ENCODE measurements at places on chromosomes 11 and 22.

- DNase-seq, result no peak
These were observed 6.3 kb upstream of the SH3BP1 start for GRCh38 chr22:37633089-37633624.

DNA sequence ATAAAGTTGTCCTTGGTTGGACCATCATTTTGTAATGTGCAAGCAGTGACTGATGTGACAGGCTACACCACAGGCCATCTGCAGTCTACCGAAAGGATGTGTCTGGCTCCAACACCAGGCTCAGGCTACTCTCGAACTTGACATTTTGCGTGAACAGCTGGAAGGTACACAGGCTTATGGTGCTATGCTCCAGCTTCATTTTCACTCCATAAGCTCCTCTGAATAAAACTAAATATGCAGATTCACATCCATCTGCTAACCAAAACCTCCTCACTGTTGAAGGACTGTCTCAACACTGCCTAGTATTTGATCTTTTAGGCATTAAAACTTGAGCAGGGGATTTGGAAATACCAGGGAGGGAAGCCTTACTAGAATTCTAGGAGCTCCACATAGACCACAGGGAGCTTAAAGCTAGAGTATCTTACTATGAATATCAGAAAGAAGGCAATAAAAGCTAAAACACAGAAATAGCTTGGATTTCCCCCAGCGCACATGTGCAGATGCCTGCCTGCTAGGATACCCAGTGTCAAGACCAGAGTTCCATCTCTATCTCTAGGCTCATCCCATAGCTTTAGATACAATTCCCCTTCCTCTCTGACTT is 383.9 kb upstream of the FAT3 start:
- DNase-seq, result no peak

- no peak for DNase-seq
These were observed 90.0 kb upstream of the ALX4 start for GRCh38 chr11:44399968-44400367.

- no peak for DNase-seq
These were observed 2370.9 kb upstream of the RAG2 start for GRCh38 chr11:38968951-38969350.

GRCh38 chr22:46139895-46140350 is 10.4 kb upstream of the PPARA start:
- DNase-seq, result no peak

- no peak for DNase-seq
These were observed 22.7 kb upstream of the P2RY2 start for GRCh38 chr11:73195191-73196007.

- peak; percentile 66 for DNase-seq
These were observed 712 bp upstream of the SLC2A11 start for GRCh38 chr22:23856721-23857605.

- DNase-seq, result no peak
These were observed 75.9 kb downstream of the NECTIN1 start for GRCh38 chr11:119652907-119653659.

- no peak for DNase-seq
These were observed 36.9 kb downstream of the UBASH3B start for GRCh38 chr11:122692444-122692843.

- DNase-seq, result no peak
These were observed 252.8 kb downstream of the JRKL start for GRCh38 chr11:96642583-96642982.

DNA sequence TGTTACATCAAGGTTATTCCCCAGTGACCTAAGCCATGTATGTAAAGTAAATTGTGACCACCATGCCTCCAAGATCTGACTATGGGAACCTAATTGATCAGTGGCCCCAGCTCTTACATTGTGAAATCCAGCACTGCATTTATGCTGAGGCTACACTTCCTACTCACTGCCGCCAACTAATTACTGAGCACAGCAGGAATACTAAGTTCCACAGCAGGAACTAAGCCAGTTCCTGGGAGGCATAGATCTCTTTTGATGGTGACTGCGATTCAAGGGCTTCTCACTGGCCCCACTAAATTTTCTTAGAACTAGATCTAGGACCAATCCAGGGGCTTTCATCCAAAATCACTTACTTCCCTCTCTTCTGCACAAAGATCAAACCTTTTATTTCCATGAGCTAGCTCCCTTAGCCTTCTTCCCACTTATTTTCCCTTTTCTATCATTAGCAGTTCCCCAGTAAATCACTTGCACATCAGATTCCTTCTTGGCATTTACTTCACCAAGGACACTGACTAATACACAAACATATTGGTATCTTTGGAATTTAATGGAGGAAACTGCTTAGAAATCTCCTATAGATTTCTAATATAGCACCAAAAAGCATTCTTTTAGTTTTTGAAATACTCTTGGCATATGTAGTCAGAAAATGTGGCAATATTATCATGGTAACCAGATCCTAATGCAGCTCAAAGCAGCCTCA is 46.0 kb downstream of the CNTN5 start:
- no peak for DNase-seq

DNA sequence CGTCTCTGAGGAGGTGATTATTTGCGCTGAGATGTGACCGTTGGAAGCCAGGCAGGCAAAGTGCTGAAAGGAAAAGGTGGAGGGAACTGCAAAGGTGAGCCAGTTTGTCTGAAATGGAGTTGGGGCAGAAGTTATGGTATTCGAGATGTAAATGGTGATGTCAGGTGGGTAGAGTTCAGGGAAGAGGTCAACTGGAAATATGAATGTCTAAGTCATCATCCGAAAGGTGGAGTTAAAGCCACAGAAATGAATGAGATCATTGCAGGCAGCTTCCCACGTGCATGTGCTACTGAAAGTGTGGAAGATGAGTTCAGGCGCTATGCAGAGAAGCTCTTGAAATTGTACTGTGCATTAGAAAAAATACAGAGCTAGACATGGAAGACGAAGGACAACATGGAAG is 2.2 kb upstream of the BPIFC start:
- DNase-seq, result no peak

DNA sequence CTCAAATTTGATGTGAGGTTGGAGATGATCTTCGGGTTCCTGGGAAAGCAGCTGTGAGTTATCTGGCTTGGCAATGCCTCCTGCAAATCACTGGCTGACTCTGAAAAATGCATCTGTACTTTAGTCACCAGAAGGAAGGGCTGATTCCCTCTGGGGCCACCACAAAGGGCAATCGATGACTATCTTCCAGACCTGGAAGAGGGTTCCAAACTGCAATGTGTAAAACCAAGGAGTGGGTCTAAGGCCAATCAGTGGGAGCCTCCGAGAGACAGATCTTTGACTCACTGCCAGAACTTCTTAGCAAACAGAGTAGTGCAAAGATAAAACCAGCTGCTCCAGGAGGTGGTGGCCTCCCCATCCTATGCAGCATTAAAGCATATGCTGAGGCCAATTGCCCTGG is 29.1 kb upstream of the PAK1 start:
- DNase-seq, result peak; percentile 41

DNA sequence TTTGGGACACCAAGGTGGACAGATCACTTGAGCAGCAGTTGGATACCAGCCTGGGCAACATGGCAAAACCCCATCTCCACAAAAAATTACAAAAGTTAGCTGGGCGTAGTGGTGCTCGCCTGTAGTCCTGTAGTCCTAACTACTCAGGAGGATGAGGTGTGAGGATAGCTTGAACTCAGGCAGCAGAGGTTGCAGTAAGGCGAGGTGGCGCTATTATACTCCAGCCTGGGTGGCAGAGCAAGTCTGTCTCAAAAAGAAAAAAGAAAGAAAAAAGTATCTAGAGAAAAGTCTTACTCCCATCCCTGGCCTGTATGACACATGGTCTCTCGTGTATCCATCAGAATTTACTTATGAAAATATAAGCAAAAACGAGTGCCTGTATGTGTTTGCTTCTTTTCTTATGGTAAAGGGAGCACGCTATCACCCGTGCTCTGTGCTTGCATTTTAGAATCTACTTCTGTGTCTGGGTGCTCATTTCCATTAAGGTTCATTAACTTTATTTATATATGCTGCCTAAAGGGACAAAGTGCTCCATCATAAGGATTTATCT is 15.4 kb upstream of the CPT1A start:
- no peak for DNase-seq

DNA sequence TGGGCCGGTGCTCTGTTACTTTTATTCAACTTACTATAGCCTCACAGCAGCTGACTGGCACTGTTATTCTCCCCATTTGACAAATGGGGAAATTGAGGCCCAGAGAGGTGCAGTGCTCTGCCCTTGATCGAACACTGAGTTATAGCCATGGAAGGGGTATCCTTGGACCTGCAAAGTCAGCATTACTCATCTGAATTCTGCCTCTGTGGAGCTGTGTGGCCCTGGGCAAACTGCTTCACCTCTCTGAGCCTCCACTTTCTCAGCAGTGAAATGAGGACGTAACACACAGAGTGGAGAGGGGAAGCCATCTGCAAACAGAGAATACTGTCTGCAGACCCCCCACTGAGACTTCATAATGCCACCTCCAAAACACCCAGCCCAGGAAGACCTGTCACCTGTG is 25.3 kb downstream of the TPST2 start:
- no peak for DNase-seq

DNA sequence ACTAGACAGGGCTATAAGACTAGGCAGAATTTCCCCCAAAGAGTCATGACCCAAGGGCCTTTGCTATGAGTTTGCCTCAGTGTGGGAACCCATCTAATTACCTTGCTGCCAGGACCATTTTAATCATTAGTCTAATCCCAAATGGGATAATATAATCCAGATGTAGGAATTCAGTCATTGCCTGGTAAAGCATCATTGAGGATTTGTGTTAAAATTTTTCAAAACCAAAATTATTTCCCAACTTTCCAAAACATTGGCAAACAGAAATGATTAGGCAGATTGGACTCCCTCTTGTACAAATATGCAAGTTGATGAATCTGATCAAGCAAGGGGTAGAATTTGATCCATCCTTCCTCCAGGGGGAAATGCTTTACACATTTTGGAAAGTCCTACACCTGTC is 16.2 kb upstream of the MMP13 start:
- no peak for DNase-seq

DNA sequence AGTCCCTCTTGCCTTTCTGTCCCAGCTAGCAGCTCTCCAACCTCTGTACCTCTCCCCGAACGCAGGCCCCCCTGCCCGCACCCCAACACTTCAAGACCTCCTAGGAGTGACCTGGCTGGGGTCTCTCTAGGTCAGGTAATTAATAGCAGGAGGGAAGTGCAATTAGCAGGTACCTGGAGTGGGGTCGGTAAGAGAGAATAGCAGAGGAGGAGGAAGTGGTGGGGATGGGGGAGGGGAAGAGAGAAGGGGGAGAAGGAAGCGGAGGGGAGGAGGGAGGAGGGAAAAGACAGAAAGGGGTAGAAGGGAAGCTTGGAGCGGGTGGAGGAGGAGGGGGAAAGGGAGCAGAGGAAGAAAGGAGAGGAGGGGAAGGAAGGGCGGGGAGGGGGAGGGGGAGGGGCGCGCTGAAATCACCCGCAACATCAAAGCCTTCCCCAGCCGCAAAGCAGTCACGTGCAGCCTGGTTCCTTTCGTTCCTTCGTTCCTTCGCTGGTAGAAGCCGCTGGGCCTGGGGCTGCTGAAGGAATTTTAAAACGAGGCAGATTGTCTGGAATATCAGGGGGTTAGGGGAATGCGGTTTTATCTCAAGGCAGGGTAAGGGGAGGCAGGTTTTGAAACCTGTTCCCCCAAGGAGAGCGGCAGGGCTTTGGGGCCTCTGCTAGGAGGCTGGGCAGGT is 29.3 kb upstream of the TCF20 start:
- peak; percentile 62 for DNase-seq

DNA sequence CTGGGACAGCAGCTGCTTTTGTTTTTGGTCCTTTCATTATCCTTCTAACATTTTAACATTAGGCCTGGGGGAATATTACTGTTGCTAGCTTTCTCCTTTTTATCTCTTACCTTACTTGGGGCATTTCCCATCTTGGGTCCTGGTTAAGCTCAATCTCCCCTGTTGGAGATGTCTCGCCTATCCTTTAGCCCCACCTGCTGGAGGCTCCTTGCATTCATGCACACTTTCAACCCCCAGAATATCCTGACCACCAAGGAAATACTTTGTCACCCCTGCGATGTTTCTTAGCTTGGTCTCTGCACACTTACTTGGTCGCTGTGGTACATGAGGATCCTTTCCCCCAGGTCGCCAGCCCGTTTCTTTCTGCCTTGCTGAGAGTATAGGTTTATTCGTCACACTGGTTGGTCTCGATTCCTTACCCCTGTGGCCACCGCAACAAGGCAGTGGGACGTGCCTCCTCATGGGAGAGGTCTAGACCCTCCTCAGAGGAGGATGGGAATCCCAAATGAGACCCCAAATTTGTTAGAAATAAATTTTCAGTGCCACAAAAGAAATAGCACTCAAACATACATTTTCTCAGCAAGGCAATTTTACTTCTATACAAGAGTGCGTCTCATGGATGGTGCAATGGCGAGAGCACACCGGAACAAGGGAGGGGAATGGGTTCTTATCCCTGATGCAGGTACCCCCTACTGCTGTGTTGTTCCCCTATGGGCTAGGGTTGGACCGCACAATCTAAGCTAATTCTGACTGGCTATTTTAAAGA is 5.4 kb upstream of the TXN2 start:
- peak; percentile 72 for DNase-seq

DNA sequence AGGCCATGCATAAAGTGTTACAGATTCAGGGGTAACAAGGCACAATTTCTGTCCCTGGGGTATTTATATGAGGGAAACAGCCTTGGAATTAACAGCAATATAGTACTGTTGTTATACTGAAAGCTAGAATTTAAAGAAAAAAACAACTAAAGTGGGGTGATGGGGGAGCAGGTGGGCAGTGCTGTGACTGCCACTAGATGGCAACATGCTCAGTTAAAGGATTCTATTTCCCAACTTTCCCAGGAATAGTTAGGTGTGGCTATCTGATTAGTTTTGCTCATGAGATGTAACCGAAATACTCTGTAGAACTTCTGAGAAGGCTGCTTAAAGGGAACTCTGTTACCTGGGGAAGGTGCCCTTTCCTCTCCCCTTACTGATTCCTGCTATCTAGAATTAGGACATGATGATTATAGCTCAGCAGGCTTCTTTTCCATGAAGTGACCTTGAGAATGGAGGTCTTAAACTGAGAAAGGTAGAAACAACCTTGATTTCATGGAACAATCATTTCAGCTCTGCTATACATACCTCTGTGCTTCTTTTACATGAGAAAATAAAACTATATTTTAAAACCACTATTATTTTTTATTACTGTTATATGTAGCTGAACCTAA is 102.6 kb downstream of the RELT start:
- peak; percentile 56 for DNase-seq

DNA sequence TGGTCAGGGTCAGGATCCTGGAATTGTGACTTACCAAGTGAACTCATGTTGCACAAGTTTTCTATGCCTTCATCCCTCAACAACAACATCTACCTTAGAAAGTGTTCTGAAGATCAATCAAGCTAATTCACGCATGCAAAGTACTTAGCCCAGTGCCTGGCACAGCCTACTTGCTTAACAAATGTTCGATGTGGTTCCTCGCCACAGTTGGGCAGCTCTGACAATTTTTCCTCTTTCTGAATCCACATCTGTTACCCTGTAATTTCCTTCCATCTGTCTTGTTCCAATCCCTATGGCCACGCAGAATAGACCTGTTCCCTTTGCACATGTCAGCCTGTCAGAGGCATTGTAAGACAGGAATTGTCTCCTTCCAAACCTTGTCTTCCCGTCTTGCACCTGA is 1415.2 kb downstream of the TBC1D22A start:
- DNase-seq, result no peak

- DNase-seq, result no peak
These were observed 88.8 kb downstream of the PIWIL4 start for GRCh38 chr11:94655956-94656355.

Measured in KBM-7 (cell line).